Activated CD4-positive, alpha-beta memory T cell treated with anti-CD3 and anti-CD28 coated beads for 36 hours (primary cell): ENCODE measurements at places on chromosomes 5 and 9.

- no peak for DNase-seq
Measured at GRCh38 chr5:176883700-176884570, 15.2 kb downstream of the HK3 start.

GRCh38 chr5:68441309-68442073, 225.9 kb downstream of the PIK3R1 start:
- peak; percentile 32 for DNase-seq

- DNase-seq: peak; percentile 3
Measured at GRCh38 chr9:129289883-129290282, 111.8 kb upstream of the IER5L start.

- DNase-seq: no peak
Measured at GRCh38 chr5:83149671-83150070, 72.3 kb downstream of the XRCC4 start.

- DNase-seq: no peak
Measured at GRCh38 chr9:134190232-134191121, 26.1 kb upstream of the RNU6ATAC start.

DNA sequence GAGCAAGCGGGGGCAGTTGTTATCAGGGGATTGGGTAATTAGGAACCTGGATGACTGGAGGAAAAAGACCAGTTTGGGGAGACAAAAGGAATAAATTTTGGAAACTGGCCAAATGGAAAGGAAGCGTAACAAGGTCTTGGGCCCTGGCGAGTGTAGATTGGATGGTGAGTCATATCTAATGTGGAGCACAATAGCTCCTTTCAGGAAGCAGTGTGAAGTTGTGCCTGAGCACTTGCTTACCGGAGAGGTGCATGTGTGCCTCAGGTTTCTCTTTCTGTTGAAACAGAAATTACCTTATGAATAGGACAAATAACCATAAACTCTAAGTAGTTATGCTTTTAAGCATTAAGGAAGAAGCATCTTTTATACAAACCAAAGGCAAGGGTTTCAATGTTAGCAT, 176.4 kb downstream of the KIF4B start:
- no peak for DNase-seq

DNA sequence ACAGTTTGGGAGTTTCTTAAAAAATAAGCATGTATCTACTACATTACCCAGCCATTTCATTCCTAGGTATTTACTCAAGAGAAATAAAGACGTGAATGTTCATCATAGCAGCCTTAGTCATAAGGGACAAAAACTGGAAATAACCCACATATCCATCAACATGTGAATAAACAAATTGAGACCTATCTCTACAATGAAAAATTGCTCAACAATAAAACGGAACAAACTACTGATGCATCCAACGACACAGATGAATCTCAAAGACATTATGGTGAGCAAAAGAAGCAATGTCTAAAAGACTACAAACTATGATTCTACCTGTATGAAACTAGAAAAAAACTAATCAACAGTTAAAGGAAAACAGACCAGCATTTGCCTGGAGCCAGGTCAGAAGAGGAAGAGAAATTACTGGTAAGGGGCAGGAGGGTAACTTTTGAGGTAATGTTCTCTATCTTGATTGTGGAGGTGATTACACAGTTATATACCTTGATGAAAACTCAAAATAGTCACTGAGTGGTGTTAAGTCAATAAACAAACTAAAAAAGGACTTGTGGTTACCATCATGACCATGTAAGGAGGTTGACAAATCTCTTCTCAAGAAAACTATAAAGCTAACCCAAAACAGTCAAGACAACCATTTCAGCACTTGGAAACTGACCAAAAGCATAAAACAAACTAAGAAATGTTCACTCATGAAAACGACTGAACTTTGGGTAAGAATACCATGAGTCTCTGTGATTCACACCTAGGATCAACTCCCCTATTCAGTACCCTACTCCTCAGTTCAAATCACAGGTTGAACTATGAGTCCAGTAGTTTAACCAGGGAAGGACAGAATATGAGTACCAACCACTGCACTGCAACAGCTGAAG, 10.4 kb downstream of the UIMC1 start:
- DNase-seq: no peak

- DNase-seq: no peak
Measured at GRCh38 chr9:28792716-28793115, 1219.4 kb upstream of the C9orf72 start.

- DNase-seq: no peak
Measured at GRCh38 chr5:27516437-27516836, 478.1 kb upstream of the CDH9 start.

DNA sequence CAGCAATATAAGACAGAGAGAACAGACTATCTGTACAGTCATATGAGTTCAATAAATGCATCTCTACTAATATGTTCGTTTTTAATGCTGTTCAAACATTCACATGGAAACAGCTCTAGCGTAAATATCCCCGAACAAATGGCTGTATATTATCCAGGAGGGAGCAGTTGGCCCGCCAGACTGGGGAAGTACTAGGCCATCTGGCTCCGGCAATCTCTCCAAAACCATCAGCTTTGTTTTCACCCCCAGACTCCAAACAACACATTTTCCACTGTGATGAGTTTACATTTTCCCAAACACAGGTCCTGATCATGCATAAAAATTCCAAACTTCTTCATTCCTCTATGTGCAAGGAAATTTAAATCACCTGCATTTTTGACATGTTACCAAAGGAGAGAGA, 8.7 kb downstream of the EBF1 start:
- DNase-seq: no peak

DNA sequence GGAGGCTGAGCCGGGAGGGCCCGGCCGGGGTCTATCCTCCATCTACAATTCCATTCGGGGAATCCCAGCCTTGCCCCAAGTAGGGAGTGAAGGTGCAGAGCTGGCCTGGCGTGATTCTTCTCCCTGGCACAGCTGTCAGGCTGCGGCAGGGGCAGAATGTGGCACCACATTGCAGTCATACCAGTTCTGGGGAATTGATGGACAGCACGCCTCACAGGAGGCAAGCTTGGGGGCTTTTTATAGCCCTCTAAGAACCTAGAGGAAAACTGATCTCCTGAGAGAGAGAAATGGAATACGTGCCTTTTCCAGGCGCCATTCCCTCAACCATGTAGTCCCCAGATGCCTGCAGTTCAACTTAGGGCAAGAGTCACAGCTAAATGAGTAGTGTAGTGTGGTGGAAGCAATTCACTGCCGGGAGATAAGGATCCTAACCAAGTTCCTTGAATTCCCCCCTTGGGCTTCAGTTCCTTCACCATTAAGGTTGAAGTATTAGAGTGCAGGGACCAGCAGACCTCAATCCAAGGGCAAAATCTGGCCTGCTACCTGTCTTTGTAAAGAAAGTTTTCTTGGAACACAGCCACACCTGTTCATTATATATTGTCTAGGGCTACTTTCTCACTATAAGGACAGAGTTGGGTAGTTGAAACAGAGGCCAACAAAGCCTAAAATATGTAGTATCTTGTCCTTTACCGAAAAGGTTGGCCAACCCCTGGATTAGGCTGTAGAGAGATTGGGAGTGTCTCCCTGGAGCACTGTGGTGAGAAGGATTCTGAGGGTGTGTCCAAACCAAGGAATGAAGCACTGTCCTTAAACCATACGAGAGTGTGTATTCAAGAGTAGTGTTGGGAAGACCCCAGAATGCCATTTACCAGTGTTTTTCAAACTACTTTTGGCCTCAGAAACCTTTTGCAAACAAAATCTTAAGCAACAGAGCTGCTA, 10.6 kb downstream of the AFAP1L1 start:
- no peak for DNase-seq

DNA sequence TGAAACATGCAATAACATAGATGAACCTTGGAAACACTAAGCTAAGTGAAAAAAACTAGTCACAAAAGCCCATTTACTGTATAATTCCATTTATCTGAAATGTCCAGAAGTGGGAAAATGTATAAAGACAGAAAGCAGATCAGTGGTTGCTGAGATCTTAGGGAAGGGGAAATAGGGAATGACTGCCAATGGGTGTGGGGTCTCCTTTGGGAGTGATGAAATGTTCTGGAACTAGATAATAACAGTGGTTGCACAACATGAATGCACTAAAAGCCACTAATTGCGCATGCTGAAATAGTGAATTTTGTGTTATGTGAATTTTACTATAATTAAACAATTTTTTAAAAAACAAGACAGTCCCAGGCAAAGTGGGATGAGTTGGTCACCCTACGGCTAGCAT, 472.8 kb downstream of the CCDC171 start:
- DNase-seq: no peak

DNA sequence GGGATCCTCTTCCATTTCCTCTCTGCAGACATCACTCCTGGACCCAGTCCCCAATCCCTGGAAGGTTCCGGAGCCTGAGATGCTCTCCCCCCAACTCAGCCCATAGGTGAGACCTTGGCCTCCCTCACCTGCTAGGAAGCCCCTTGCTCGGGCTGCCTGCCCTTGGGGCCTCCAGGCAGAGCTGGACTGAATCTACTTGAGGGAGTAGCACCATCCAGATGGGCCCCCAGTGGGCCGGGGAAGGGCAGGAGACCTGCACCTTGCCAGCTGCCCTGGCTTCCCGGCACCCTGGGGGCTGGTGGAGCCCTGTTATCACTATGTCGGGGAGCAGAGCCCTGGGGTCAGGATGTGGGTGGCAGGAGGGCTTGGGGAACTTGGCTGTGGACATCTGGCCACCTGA, 26.9 kb upstream of the TMEM250 start:
- no peak for DNase-seq

DNA sequence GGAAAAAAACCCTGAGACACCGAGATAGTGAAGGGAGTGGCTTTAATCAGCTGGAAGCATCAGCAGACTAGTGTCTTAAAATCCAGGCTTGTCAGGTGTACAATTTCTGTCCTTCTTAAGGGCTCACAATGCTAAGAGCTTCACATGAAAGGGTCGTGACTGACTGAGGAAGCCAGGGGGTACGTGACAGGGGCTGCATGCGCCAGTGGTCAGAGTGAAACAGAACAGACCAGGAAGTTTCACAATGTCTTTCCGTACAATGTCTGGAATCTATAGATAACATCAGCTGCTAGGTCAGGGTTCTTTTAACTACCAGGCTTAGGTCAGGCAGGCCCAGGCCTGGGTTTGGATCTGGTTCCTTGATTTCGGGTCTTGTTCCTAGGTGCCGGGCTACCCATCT, 253.0 kb downstream of the CDH10 start:
- DNase-seq: no peak

GRCh38 chr9:133106511-133107244, 14.4 kb downstream of the RALGDS start:
- DNase-seq: no peak

- no peak for DNase-seq
Measured at GRCh38 chr9:32427111-32427873, 42.8 kb downstream of the ACO1 start.

DNA sequence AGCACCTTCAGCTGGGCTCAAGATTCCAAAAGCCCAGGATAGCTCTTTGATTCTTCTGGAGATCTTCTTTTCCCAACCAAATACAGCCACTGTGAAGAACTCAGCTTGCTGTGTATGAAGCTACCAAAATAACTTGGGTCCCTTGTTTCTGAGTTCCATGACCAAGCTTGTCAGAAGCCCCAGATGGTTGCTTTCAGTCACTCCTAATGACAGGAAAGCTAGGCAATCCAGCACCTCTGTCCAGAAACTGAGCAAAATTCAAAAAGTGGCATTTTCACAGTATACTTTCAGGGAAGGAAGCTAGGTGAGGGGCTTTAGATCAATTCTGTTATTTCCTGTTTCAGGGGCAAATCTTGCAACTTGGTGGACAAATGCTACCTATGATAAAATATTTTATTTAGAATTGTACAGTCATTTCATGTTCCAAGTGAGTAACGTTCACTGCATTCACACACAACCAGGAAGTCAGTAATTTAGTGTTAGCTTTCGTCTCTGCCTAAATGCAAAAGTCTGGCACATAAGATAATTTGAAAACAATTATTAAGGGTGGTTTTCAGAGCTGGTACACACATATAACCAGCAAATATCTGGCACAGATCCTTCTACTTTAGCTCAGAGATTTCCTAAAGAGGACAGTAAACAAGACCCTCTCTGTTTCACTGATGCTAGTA, 330.1 kb downstream of the GLIS3 start:
- DNase-seq: no peak

DNA sequence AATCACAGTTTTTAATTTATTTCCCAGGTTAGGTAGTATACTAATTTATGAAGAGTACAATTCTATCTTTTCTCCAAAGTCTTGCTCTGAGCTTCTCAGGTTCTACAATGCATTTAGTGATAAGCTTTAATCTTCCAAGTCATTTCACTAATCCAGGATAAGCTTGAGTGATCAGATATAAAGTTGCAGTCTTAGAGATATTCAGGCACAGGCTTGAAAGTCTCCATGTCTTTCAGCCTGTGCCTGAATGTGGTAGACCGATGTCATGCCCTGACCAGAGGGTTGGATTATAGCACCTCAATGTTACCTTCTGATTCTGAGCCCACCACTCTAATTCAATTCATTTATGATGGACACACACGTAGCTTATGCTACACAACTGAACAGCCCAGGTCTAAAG, 3.2 kb downstream of the CRHBP start:
- no peak for DNase-seq

- peak; percentile 17 for DNase-seq
Measured at GRCh38 chr9:75889977-75890471, 449 bp upstream of the PCSK5 start.

DNA sequence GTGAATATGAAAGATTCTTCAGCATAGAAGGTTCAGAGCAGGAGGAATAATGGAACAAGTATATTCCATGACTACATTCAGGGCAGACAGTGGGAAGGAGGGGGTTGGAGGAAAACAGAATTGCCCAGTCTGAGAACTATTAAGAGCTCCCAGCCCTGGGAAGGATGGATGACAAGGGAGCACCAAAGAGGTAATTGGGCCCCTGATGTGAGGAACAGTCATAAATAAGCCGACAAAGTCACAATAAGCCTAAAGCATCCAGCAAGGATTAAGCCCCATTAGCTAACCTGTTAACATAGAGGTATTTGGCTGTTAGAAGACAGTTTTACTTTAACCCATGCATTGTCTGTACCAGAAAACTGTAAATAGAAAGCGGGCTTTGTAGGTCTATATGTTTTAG, 348.7 kb upstream of the SEMA6A start:
- DNase-seq: no peak

DNA sequence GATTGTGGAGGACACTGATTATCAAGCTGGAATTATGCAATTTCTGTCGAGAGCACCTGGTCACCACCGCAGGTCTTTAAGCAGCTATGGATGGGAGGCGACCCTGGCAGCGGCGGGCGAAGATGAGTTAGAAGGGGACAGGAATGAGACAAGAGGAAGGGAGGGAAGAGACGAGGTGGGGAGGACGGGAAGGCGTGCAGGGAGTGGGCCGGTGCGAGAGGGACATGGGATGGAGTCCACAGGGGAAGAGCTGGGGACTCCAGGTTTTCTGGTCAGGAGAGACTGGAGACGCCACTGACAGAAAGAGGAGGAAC, 192.3 kb downstream of the MELK start:
- no peak for DNase-seq

- DNase-seq: no peak
Measured at GRCh38 chr9:127967151-127967809, 13.5 kb downstream of the EEIG1 start.
